ENCODE measurements at places on chromosomes 5 and 9.

GRCh38 chr9:83220730-83221129, 157.8 kb upstream of the RASEF start:
- DNase-seq: no peak

DNA sequence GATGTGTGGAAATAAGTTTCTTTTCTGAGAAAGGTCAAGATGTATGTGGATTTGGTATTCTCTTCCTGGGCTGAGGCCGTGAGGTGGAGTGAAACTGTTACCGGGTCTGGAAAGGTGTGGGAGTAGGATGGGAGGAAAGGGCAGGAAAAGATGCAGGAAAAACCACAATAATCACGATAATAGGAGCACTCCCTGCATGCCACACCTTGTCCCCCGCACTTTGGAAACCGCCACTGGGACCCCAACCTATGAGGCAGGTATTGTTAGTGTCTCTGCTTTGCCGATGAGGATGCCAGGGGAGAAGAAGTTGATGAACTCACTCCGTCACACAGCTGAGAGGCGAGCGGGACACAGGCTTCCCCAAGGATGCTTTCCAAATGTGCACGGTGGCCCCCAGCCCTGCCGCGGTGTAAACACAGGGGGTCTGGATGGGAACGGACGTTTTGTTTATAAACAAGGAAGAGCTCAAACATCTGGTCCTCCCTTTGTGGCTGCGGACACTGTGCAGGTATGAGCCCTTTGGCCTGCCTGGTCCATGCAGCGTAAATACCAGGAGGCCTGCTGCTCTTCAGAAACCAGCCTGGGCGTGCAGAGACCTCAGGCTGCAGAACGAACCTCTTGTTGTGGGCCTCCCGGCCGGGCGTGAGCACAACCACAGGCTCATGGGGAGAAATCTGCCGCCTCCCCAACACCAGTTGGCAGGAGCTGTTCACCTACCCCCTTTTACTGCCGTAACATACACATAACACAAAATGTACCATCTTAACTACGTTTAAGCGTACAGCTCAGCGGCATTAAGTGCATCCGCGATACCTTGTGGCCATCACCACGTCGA, 126.7 kb downstream of the COL23A1 start:
- DNase-seq: no peak

- DNase-seq: no peak
These were observed 56.7 kb downstream of the HRH2 start for GRCh38 chr5:175714479-175715085.

DNA sequence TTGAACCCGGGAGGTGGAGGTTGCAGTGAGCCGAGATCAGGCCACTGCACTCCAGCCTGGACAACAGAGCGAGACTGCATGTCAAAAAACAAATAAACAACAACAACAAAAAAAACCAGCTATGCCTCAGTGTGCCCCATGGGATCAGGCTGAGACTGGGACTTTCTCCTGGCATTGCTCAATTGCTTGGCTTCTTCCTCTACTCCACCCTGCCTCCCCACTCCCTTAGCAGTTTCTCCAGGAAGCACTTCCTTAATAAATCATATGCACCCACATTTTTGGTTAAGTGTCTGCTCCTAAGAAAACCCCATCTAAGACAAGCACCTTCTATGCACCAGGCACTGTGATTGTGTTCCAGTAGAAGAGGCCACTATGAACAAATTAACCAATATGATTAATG, 41.0 kb upstream of the TMEM252 start:
- no peak for DNase-seq

DNA sequence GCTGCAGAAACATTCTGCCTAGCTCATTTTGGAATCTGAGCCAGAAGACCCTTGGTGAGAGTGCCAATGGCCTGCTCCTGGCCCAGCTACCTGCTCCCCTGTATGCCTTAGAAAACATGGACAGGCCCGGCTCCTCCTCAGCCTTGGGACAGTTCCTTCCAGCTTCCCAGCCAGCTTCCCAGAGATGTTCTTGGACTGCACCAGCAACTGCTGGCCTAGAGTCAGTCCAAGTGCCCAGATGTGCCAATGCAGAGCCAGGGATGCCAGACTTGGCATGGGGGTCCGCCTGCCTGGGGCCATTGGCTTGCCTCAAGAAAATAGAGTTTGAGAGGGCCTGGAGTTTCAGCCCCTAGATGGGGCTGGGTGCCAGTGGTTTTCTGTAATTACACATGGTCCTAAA, 142.2 kb upstream of the TRIM32 start:
- no peak for DNase-seq
